ENCODE measurements at places on chromosomes 16 and 17. TPM values are rescaled to one million over a fixed set of nuclear protein-coding genes. Genes with fewer than 3 reads are reported as not detected.
A peak's percentile ranks its signal among the peaks of the same experiment; 100 is the strongest.

PIGQ gene
- 18.5 TPM for total RNA-seq

SOX15 gene
- not detected for total RNA-seq

MYH13 gene
- total RNA-seq: not detected

NPIPA8 gene
- total RNA-seq: not detected

CRYBA1 gene
- not detected for total RNA-seq

SBK1 gene
- total RNA-seq: 35.3 TPM

CACNG4 gene
- total RNA-seq: not detected

HLF gene
- 0.25 TPM for total RNA-seq

CAPNS2 gene
- not detected for total RNA-seq

MEOX1 gene
- 0.47 TPM for total RNA-seq

HASPIN gene
- total RNA-seq: 20.7 TPM

DNA sequence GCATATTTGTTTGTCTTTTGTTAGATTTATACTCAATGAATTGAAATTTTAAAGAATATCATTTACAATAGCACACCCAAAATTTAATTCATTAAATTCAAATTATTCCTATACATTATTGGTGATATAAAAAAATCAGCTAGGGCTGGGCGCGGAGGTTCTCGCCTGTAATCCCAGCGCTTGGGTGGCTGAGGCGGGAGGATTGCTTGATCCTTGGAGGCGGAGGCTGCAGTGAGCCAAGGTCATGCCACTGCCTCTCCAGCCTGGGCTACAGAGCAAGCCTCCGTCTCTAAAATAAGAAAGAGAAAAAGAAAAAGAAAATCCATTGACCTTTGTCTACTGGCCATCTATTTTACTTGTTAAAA is 4.5 kb upstream of the PRDM7 start:
- peaks cover 16% of the 10 kb centered on the region for H3K4me1 ChIP-seq
- H3K4me3 ChIP-seq: peak overlapping the region; percentile 85
- no peak overlapping the region for H3K27ac ChIP-seq
- peaks cover 10% of the 10 kb centered on the region for H3K27me3 ChIP-seq
- no peak for DNase-seq

DNA sequence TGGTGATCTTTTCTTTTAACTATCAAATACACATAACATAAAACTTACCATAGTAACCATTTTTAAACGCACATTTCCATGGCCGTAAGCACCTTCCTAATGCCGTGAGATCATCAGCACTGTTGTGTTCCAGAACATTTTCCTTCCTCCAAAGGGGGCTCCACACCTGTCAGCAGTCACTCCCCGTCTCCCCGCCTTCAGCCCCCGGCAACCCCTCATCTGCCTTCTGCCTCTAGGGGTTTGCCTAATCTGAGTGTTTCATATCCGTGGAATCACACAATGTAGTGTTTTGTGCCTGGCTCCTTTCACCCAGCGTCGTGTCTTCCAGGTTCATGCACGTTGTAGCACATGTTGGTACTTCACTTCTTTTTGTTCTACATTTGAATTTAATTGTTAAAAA is 350.1 kb upstream of the TNRC6C start:
- no peak overlapping the region for H3K4me3 ChIP-seq
- H3K4me1 ChIP-seq: peaks cover 26% of the 10 kb centered on the region
- H3K27me3 ChIP-seq: no peaks in the 10 kb centered on the region

- no peaks in the 10 kb centered on the region for H3K36me3 ChIP-seq
- no peak overlapping the region for H3K27ac ChIP-seq
- H3K4me3 ChIP-seq: no peak overlapping the region
- H3K4me1 ChIP-seq: no peaks in the 10 kb centered on the region
Measured at GRCh38 chr17:69056179-69056823, 4.4 kb downstream of the ABCA9 start.

- H3K27ac ChIP-seq: no peak overlapping the region
- H3K4me3 ChIP-seq: no peak overlapping the region
- peaks cover 3% of the 10 kb centered on the region for H3K4me1 ChIP-seq
- H3K36me3 ChIP-seq: no peaks in the 10 kb centered on the region
- H3K27me3 ChIP-seq: no peaks in the 10 kb centered on the region
Measured at GRCh38 chr16:78198288-78198687, 98.8 kb downstream of the WWOX start.

DNA sequence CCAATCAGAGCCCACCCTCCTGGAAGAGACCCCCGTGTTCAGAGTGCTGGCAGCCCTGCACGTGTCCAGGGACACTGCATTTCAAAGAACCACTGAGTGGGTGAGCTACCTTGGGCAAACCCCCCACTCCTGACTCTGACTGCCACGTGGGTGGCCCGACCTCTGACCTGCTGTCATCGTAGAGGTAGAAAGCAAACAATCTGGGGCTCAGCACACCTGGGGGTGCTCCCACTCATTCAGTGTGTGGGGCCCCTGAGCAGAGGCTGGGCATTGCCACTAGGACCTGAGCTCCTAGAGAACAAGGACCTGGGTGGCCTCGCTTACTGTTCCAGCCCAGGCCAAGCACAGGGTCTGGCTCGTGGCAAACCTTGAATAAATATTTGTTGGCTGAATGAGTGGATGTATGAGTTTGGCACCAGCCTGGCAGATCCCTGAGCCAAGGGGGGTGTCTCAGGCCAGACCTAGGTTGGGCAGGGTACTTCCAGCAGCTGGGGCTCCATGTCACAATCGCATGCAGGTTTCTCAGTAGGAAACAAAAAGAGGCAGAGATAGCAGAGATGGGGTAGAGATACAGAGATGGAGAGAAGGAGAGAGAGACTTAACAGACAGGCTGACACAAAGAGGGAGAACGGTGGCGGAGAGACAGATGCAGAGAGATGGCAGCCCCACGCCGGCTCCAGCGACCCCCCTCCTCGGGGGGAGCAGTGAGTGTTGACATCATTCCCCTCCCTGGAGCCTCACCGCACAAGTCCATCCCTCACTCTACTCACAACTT is 5.4 kb upstream of the DRC7 start:
- H3K4me1 ChIP-seq: peaks cover 20% of the 10 kb centered on the region
- H3K27me3 ChIP-seq: no peaks in the 10 kb centered on the region
- H3K27ac ChIP-seq: peak overlapping the region; percentile 88
- H3K4me3 ChIP-seq: peak overlapping the region; percentile 60

DNA sequence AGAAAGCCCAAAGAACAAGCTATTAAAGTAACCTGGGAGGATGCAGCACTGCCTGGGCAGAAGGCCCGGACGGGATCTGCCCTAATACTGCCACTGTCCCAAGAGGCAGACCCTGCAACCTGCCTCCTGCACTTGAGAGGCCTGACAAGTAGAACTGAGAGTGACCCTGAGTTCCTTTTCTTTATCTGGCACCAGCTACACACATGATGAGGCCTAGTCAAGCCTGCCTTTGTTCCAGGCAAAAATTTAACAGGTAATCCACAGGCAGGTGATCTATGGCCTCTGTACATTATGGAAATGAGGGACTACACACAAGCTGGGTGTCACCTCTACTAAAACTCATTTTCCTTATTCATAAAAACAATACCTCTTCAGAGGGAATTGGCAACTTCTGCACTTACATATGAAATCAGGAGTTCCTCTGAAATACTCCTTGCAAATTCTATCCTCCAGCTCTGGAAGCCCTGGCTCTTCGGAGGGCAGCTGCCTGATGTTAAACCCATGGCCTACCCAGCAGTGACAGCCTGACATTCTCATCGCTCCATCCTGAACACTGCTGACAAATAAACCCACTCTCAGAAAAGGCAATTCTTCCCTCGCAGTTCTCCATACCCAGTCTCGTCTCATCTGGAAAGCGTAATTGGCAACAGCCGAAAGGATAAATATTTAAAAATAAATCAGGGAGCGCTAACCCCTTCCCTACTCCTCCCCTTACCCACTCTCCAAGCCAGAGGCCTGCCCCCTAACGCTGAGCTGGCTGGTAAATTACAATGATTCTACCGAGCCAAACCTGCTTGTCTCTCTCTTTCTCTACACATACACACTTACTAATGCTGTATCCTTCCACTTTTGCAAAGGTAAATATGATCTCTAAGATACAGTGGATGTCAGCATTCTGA is 2.5 kb upstream of the ZFHX3 start:
- H3K4me1 ChIP-seq: peaks cover 4% of the 10 kb centered on the region
- no peak overlapping the region for H3K4me3 ChIP-seq
- peaks cover 43% of the 10 kb centered on the region for H3K27me3 ChIP-seq
- DNase-seq: no peak
- no peaks in the 10 kb centered on the region for H3K36me3 ChIP-seq

Data from activated CD8-positive, alpha-beta T cell treated with anti-CD3 and anti-CD28 coated beads for 36 hours (primary cell).